ENCODE measurements at places on chromosomes 4 and X.

GRCh38 chrX:18203631-18204030 lies 17.1 kb downstream of the BEND2 start:
- DNase-seq = no peak

DNA sequence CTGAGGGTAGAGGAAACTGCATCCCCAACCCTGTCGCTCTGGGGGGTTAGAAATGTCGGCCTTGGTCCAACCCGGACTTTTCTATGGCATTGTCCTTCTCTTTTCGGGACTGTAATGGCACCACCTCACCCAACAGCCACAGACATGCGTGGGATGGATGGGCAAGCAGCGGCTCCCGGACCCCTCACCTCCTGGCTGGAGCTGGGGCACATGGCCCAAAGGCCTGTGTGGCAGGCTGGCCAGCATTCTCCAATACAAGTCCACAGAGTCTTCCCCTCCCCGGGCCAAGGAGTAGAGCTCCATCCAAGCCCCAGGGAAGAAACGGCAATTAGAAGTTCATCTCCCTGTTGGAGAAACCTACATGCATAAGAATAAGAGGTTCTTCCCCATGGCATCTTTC lies 142.9 kb downstream of the NR3C2 start:
- no peak for DNase-seq

- DNase-seq = no peak
Observed at GRCh38 chr4:86223472-86223871, 136.4 kb downstream of the MAPK10 start.

DNA sequence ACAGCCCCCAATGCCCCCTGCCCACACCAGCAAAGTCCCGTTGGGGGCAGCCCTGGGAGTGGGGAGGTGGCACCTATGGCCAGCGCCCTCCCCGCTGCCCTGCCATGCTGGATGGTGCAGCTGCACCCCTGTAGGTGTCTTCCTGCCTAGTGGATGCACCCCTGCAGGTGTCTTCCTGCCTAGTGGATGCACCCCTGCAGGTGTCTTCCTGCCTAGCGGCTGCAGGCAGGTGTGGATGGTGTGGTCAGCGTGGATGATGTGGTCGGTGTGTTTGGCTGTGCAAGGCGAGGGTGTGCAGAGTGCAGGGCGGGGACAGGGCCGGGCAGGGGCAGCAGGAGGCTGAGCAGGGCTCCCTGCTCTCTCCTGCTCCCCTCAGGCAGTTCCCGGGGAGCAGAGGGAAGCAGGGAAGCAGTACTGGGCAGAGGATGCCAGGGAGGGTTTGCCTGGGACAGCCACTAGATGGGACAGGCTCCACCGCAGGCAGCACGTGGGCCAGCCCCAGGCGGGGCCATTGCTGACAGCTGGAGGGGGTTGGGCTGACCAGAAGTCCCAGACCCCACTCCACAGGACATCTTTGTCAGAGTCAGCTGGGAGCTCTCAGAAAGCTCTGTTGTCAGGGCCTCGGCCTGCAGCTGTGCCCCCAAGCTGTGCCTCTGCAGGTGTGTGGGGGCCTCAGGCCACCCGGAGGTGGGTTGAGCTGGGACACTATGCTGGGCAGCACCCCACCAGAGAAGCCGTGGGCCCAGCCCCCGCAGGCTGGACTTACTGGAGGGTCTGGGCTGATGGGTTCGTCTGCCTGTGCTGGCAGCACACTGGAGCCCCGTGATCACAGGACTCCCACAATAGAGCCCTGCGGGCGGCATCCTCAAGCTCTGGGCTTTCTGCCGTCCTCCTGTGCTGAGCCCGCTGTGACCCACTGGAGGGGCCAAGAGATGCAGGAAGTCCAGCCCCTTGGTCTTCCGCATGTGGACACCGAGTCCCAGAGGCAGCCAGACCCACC lies 23.7 kb downstream of the DOK7 start:
- no peak for DNase-seq

DNA sequence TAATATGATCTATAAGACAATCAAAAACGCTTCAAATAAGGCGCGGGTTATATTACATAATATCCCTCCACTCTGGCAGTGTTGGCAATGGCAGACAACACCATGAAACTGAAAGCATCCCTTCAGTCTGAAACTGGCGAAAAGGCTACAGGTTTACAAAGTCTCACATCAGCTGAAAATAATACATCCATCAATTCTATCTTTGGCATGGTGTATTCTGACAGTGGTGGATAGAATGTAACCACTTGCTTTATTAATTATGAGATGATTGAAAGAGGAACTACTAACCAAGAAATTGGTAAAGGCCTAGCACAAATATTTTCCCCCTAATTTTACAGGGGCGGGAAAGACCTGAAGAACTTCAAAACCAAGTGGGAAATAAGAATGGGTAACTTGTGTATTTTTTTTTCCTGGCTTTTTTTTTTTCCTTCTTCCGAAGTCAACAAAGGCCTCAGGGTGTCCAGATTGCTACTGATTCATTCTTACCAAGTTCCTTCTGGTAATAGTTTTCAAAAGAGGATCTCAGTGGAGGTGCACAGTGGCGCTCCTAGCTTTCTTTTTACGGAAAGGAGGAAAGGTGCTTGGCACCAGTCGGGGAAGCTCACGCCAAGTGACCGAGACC lies 728 bp downstream of the UBA6 start:
- no peak for DNase-seq

- DNase-seq = no peak
Observed at GRCh38 chrX:133796282-133796681, 189.1 kb downstream of the GPC3 start.

DNA sequence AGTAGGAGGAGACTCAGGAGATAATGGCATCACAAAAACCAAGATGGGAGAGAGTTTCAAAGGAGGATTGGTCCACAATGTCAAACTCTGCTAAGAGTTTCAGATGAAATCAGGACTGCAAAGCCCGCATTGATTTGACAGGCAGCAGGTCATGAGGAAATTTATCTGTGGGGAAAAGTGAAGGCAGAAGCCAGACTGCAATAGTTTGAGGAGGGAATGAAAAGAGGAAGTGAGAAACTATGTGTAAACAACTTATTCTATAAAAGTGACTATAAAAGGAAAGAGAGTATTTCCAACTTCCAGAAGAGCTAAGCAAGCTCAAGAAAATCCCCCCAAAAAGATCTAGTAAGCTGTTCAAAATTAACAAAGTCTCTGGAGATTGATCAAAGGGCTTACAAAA lies 66.3 kb upstream of the DGKK start:
- DNase-seq = no peak

DNA sequence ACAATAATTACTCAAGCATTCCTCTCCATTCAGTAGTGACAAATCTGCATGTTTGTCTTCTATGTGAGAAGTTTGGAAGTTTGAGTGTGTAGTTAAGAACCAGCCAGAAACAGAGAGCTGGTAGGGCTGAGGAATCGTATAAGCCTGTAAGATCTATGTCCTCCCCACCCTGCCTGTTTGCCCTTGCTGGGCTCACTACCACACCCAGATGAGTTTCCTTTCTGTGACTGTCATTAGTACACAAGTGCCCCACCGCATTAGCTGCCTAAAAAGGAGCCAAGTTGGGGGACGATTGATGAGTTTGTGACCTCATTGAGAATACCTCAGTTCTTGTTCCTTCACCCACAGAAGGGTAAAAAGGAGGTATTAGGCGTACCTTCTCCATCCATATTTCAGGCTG lies 28.3 kb downstream of the DOCK11 start:
- DNase-seq = no peak

- DNase-seq = no peak
Observed at GRCh38 chr4:154467886-154468285, 23.7 kb downstream of the DCHS2 start.

GRCh38 chr4:153773236-153773690 lies 13.4 kb upstream of the RNF175 start:
- no peak for DNase-seq

DNA sequence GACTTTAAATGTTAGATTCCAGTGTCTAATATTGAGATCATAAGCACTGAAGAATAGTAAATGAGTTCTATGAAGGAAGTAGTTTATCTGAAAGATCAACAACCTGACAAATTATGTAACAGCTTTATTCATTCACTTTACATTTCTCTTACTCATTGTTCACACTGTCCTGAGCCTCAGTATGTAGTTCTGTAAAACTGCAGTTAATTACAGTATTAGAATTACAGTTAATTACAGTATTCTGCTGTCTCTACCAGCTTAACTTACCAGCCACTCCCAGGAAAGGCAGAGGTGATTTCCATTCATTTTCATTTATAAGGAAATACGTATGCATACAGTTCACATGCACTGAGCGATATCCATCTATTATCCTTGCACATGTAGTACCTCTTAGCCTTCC lies 32.7 kb downstream of the NFKB1 start:
- DNase-seq = no peak

All from cortex of kidney (tissue), 1 donor.